Vein endothelial cell (primary cell): ENCODE measurements at places on chromosomes 4 and X. TPM values are rescaled to one million over a fixed set of nuclear protein-coding genes. Genes with fewer than 3 reads are reported as not detected.

The SOX3 gene
- total RNA-seq: not detected in 2 replicates

The ERAS gene
- total RNA-seq: not detected in 2 replicates

The TBC1D8B gene
- total RNA-seq: 4.2 and 4.8 TPM in 2 replicates

The ARX gene
- not detected in 2 replicates for total RNA-seq

The ARHGAP4 gene
- total RNA-seq: 5.3 and 20.6 TPM in 2 replicates

The APBB2 gene
- total RNA-seq: 159 and 230 TPM in 2 replicates
